Effector CD8-positive, alpha-beta T cell (primary cell): ENCODE measurements at places on chromosomes 11 and 22.

DNA sequence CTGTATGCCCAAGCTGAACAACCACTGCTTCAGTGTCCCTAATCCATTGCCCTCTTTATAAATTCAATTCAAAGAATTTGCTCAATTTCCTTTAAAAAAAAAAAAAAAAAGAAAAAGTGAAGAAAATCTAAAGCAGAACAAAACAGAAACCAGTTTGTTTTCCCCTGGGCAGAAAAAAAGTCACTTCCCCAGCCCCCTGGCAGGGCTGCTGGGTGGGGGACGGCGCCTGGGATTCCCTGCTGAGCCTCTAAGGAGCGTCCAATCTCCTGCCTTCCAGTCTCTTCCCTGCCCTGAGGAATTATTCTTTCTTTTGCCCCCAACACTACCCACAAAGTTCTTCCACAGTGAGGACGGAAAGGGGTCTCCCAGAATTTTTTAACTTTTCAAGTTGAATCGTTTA lies 23.9 kb downstream of the DKK3 start:
- DNase-seq: no peak

DNA sequence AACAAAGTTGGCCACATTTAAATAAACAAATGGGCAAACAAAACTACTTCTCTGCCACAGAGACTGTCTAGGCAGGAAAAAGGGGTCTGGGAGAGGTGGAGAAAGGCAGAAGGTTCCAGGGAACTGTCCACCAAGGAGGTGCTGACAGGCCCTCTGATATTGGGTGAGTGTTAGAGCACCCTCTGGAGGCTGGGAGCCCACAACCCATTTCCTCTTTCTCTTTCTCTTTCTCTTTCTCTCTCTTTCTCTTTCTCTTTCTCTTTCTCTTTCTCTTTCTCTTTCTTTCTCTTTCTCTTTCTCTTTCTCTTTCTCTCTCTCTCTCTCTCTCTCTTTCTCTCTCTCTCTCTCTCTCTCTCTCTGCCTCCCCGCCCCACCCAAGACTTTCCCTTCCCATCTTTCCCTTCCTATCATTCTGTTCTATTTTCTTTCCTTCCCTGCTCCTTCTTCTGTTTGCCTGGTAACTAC lies 912.8 kb downstream of the DLG2 start:
- DNase-seq: peak; percentile 16

GRCh38 chr22:48950151-48950915 lies 877.3 kb downstream of the BRD1 start:
- no peak for DNase-seq

GRCh38 chr11:87421422-87421821 lies 383.7 kb downstream of the TMEM135 start:
- DNase-seq: no peak
